Peyer's patch (tissue), 4 donors: ENCODE measurements at places on chromosomes 4 and X. TPM values are rescaled to one million over a fixed set of nuclear protein-coding genes. Genes with fewer than 3 reads are reported as not detected.
A peak's percentile ranks its signal among the peaks of the same experiment; 100 is the strongest.

GRCh38 chr4:114287079-114287696, 307.7 kb upstream of the ARSJ start:
- peak; percentile 67 for DNase-seq

GRCh38 chr4:130808492-130808891, 1712.5 kb downstream of the C4orf33 start:
- DNase-seq = no peak

- DNase-seq = no peak
These were observed 132.8 kb upstream of the KLF3 start for GRCh38 chr4:38531141-38531727.

DNA sequence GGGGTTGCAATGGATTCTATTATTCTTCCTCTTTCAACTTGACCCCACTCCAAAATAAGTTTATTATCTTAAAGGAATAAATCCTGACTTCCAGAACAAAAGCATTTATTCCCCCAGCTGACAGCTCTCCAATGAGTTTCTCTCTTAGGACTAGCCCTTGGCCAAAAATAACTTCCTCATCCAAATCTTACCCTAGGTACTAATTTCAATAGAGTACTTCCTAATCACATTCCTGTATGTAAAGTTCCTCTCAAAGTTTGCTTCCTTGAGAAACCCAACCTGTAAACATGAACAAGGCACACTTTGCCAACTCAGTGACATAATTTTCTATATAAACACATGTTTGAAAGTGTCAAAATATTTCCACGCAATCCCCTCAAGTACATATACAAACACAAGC, 671.2 kb upstream of the GALNTL6 start:
- DNase-seq = no peak

- DNase-seq = no peak
These were observed 1477.0 kb downstream of the PCDH7 start for GRCh38 chr4:32196950-32197688.

DNA sequence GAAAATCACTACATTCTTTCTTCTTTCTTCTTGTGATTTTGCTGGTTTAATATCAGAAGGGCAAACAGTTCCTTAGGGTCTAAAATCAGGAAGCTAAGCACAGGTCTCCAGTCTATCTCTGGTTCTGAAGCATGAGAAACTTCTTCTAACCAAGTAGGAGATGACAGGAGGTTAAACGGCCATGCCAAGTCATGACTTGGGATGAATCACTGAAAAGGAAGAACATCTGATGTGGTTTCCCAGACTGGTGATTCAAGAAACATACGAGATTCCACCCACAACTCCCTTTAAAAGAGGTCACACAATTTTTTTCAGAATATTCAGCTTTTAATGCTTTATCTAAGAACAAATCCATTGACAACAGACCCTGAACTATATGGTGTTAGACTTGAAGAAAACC, 684.0 kb upstream of the PRKX start:
- no peak for DNase-seq

- no peak for DNase-seq
These were observed 12.9 kb upstream of the SMIM10L2A start for GRCh38 chrX:135408794-135409193.

GRCh38 chr4:88144866-88145300, 13.6 kb downstream of the ABCG2 start:
- no peak for DNase-seq

The CTSO gene
- 14.1 TPM for total RNA-seq

- DNase-seq = no peak
These were observed 11.0 kb upstream of the FGF5 start for GRCh38 chr4:80255329-80256095.

- DNase-seq = no peak
These were observed 182.0 kb downstream of the MGST2 start for GRCh38 chr4:139847602-139848001.

DNA sequence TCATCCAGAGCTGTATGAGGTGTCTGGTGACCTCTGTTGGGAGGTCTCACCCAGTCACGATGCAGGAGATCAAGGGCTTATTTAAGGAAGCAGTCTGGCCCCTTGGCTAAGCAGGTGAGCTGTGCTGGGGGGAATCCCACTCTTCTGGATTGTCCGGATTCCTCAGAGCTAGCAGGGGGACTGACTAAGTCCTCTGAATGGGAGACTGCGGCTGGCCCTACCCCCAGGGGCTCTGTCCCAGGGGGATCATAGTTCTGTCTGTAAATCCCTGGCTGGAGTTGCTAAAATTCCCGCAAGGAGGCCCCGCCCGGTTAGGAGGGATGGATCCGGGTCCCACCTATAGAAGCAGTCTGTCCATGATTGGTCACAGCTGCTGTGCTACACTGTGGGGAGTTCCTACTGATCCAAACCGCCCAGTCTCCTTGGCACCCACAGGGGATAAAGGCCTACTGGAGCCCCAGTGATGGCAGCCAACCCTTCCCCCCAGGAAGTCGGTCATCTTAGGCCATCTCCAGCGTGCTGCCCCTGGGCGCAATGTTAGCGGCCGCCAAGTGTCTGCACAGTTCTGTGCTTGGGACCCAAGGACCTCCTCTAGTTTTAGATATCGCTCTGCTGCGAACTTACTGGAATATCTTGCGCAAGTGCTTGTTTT, 118.2 kb upstream of the KLF8 start:
- DNase-seq = no peak

- DNase-seq = no peak
These were observed 137.5 kb downstream of the AMMECR1 start for GRCh38 chrX:110180176-110180927.

- DNase-seq = no peak
These were observed 991.1 kb downstream of the STPG2 start for GRCh38 chr4:97152149-97152548.

DNA sequence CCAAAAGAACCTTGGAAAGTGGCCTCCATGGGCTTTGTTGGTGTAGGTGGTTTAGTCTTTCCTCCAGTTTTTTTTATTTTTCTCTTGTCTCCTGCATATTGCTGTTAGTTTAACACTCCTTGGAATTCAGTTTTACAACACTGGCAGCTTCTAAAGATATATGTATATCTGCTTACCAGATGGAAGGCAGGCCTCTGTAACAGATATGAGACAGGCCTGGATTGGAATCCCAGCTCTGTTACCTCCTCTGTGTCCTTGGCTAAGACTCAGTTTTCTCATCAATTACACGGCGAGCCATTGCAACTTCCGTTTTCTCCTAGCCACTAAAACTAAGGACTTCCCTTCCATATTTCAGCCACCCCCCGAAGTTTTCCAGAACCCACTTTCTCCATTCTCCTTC, 133.4 kb upstream of the SMAD1 start:
- no peak for DNase-seq

- no peak for DNase-seq
These were observed 13.9 kb upstream of the GTPBP6 start for GRCh38 chrX:332496-332860.

DNA sequence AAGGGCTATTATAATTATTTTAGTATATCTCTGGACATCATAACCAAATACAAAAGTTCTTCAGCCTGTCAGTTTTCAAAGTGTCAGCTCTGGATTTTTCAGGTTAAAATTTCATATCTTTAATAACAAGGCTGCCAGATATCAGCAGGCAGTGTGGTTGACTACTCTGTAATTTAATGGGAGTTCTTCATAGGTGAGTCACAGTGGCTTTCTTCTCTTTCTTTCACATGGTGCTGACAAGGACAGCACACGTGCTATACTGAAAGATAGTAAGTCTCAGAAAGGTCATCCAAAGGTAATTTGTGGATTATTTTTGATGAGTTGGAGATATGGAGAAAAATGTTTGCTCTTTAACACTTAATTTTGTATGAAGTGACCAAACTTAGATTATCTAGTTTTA, 43.2 kb downstream of the GALNT7 start:
- DNase-seq = no peak

GRCh38 chrX:63428348-63428747, 77.2 kb upstream of the SPIN4 start:
- DNase-seq = no peak

DNA sequence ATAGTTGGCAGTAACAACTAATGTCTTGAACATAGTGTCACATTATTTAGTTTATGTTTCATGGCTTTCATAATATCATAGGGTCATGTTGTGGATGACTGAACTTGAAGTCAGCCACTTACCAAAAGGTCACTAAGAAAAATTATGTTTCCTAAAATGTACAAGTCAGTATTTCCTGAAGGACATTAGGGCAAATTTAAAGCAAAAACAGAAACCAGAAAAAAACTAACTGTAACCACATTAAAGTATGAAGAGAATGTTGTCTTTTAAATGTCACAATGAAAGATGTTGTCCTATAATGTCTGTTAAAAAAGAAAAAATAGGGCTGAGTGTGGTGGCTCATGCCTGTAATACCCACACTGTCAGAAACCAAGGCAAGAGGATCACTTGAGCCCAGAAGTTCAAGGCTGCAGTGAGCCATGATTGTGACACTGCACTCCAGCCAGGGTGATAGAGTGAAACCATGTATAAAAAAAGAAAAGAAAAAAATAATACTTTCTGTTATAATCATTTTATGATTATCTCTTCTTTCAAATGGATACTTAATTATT, 55.8 kb downstream of the HHIP start:
- DNase-seq = no peak

The MAGEA11 gene
- not detected for total RNA-seq

The ARAP2 gene
- total RNA-seq = 66.8 TPM

DNA sequence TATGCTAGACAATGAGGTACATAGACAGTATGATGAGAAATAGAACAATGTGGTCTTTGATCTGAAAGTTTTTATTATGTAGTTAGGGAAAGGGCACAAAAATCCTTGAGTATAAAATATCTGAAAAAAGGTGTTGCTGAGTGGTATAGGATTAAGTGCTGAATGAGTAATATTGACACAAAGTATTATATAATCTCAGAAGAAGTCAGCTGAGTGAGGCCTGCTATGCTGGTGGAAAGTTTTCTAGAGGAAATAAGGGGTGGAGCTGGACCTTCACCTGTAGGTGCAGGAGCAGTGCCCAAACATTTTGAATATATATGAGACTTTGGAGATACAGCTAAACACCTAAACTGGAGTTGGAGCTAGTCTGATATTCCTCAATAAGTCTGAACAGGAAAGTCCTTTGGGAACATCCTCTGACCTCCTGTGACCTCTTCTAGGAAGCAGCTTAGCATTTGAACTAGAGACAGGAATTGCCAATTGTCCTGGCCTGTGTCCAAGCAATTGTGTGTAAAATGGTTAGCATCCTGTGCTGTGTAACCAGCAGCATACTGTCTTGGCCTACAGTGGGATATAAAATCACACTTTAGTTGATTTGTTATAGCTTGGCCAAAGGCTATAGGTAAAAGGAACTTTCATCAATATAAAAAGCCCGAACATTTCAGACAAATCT, 285.3 kb downstream of the ANKRD50 start:
- no peak for DNase-seq

- no peak for DNase-seq
These were observed 18.5 kb downstream of the ADRA2C start for GRCh38 chr4:3784454-3785291.

- DNase-seq = peak; percentile 59
These were observed 250 bp downstream of the USP9X start for GRCh38 chrX:41085512-41085877.

- no peak for DNase-seq
These were observed 1314.0 kb downstream of the PCDH19 start for GRCh38 chrX:99095965-99096635.

DNA sequence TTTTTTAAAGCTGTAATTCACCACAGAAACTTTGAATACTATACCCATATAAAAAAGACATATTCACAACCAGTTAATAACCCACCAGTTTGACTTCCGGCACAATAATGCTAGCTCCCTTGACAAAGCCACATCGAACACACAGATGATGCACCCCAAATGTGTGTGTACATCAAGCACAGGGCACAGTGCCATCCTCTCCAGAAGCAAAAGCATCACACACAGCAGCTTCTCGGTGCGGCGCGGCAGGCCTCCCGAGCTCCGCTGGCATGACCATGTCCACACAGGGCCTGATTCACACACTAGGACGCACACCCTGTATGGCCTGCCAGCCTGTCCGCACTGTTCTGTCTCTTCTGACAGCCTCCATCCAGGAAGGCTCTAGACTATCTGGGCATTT, 88.0 kb downstream of the LEF1 start:
- no peak for DNase-seq

- DNase-seq = no peak
These were observed 125.0 kb downstream of the SPCS3 start for GRCh38 chr4:176444741-176445140.

The SLC2A9 gene
- 23.8 TPM for total RNA-seq

DNA sequence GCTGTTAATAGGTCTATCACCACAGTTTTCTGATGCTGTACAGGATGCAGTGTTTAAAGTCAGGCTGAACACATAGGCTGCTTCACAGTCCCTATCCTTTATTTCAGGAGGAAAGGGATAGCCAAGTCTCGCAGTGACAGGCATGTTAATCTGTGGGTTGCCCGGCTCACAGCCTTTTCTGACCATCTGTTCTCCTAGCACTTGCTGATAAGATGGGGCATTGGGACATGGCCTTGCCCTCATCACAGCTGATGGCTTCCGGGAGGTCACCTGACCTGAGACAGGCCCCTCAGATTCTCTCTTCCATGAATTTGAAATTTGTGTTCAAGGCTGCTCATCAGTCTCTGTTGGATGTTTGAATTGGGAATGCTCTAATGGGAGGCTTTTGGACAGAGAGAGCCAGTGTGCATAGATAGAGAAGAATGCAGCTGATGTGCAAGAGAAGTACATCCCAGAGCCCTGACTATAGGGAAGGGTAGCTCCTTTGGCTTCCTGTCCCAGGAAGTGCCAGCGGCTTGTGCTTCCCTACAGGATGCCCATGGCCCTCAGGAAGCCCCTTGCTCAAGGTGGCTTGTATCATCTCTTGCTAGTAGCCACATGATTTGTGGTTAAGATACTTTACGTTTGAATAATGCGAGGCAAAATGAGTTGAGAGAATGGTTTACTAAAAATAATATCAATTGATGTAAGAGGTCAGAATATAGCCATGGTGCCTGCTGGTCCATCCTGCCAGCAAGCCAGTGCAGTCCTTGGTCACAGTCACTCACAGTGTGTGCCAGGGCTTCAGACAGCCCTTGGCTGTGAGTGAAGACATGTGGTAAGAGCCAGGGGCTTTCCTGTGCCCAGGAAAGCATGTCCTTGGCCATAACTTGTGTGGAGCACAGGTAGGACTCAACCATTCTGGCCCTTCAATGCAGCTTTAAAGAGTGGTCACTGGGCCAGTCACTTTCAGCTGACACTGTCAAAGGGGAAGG, 88.6 kb downstream of the TSPAN7 start:
- DNase-seq = no peak

DNA sequence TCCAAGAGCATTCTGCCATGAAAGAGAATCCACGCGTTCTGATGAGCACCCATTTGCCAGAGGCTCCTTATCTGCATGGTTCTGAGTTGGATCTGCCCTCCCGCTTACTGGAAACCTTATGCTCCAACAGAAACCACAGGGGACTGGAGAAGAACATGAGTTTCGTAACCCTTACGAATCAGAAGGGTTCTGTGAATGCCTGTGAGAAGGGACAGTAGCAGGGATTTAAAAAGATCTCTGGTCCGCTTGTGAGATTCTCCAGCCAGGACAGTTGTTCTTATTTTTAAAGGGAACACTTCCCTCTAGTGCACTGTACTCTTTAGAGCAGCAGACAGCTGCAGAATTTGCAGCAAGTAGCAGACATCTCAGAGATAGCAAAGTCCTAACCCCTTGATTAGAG, 22.5 kb upstream of the CENPU start:
- DNase-seq = no peak

GRCh38 chrX:21959362-21960051, 19.0 kb downstream of the SMS start:
- DNase-seq = no peak

GRCh38 chrX:111041018-111041462, 55.0 kb upstream of the PAK3 start:
- no peak for DNase-seq

GRCh38 chrX:19563327-19563726, 48.0 kb upstream of the MAP3K15 start:
- no peak for DNase-seq

GRCh38 chr4:8344377-8344776, 74.8 kb downstream of the HTRA3 start:
- DNase-seq = no peak
